ENCODE measurements at places on chromosomes 4 and X.

DNA sequence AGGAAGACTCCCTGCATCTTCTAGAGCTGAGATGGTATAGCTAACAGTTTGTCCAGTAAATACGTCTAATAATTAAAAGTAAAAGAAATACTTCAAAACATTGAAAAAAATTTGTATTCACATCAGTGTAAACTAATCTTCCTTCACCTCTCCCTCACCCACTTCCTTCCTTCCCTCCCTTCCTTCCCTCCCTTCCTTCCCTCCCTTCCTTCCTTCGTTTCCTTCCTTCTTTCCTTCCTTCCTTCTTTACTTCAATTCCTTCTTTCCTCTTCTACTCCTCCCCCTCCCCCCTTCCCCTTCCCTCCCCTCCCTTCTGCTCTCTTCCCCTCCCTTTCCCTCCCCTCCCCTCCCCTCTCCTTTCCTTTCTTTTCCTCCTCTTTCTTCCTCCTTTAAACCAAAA, 103.7 kb downstream of the POU4F2 start:
- DNase-seq = no peak

- no peak for DNase-seq
Observed at GRCh38 chr4:124931050-124931449, 218.5 kb upstream of the ANKRD50 start.

DNA sequence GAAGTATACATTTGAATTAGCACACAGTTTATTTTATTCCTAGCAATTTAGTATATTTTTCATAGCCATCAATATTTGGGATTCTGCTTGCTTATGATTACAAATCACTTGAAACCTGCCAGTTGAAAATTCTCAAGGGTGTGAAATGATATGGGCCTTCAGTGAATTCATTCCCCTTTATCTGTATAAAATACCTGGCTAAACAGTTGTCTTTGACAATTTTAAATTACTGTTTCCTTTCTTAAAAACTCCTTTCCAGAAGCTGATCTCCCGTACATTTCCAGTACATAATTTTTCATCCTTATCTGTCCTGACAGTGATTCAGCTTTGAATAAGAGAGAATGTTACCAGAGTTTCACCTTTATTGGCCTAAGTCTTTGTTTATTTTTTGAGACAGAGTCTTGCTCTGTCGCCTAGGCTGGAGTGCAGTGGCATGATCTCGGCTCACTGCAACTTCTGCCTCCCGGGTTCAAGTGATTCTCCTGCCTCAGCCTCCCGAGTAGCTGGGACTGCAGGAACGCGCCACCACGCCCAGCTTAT, 13.9 kb downstream of the ATP7A start:
- no peak for DNase-seq

- DNase-seq = no peak
Observed at GRCh38 chrX:45755703-45756102, 555.0 kb upstream of the DIPK2B start.

- no peak for DNase-seq
Observed at GRCh38 chrX:10952619-10953018, 158.5 kb upstream of the HCCS start.

DNA sequence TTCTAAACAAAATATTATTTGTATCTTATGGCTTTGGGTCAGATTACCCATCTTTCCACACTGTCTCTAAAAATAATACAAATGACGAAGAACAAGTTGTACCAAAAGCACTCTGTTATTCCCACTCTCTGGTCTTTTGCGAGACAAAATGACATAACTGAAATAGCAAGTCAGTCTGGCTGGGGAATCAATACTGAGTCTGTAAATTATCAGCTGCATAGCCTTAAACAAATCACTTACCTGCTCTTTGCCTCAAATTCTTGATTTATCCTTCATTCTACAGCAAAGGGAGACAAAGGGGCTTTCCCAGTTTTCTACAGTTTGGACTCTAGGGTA, 40.9 kb downstream of the SOWAHB start:
- DNase-seq = no peak

DNA sequence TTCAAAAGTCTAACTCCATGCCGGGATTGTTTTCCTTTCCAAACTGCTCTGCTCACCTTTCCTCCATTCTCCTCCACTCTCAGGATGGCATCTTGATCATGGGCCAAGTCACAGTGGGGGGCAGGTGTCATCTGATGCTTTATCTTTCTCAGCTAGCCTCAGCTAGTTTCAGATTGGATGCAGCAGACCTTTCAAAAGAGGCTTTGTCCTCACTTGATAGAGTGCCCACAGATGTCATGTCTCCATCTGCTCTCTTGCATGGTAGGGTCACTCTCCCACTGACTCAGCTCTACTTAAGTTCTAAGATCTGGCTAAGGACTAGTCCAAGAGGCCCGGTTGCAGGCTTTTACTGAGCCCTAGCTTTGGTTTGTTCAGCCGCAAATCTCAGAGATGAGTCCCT, 341.8 kb upstream of the GALNT7 start:
- no peak for DNase-seq

GRCh38 chr4:1403177-1403583, 3.1 kb downstream of the NKX1-1 start:
- no peak for DNase-seq

- DNase-seq = no peak
Observed at GRCh38 chr4:100424376-100424775, 93.4 kb downstream of the EMCN start.

DNA sequence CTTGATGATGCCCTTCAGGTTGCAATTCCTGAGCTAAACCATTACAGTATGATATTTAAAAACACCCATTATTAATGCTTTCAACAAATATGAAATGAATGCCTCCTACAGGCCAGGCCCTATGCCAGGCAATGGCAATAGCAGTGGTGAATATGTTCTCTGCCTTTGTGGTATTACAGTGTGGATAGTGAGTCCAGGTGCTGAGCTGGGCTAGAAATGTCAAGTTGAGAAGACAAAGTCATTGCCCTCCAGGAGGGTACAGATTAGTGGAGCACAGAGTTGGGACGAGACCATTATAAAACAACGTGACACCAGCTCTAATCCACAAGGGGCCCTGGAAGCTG, 81.9 kb downstream of the RBM47 start:
- no peak for DNase-seq

GRCh38 chr4:182932651-182933050, 15.5 kb upstream of the DCTD start:
- DNase-seq = no peak

DNA sequence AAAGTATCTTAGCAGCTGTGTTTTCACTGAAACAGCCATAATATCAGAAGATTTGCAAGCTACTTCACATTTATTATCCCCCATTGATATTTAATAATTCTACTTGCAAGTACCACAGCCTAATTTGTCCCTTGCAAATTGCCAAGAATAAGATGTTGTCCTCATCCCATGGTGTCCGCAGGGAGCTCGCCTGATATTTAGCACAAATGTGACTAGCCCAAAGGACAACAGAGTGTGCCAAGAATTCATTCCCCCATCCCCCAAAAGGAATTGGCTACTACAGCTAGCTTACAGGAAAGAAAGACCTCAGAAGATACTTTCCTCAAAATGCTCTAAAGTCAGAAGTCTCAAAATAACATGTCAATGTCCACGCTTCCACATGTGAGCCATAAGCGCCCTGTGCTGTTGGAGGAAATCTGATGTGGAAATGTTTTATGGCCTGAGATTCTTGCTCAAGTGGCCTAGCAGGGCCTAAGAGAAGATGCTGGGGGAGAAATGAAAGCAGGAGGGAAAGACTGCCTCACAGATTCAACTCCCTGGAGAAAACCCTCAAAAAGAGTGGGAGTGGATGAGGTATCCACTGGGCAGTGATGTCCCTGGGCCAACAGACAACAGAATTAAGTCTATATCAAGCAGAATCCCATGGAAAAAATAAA, 111.4 kb downstream of the SH3KBP1 start:
- DNase-seq = no peak

DNA sequence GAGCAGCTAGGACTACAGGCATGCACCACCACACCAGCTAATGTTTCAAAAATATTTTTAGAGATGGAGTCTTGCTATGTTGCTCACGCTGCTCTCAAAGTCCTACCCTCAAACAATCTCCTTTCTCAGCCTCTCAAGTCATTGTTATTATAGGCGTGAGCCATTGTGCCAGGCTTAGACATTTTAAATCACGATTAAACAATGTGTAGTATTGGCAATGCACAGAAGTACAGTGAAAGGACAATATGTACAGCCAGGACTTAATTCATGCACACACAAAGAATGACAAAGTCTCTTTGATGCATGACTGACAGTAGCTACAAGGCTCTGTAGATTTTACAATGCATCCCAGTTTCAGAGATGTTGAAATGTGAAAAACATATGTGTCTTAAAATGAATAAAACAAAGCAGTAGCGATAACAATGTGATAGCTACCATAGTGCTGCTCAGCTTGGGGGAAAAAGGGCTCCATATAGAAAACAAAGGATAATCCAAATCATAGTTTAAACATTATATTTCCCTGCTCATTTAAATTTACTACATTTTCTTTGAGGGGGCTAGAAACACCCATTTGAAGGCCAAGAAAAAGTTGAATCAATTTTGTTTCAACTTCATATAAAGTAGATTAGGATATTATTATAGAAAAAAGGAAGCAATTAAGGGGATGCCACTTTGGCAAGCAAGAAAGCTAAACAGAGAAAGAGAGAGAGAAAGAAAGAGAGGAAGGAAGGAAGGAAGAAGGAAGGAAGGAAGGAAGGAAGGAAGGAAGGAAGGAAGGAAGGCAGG, 272.4 kb upstream of the SMIM31 start:
- DNase-seq = no peak

DNA sequence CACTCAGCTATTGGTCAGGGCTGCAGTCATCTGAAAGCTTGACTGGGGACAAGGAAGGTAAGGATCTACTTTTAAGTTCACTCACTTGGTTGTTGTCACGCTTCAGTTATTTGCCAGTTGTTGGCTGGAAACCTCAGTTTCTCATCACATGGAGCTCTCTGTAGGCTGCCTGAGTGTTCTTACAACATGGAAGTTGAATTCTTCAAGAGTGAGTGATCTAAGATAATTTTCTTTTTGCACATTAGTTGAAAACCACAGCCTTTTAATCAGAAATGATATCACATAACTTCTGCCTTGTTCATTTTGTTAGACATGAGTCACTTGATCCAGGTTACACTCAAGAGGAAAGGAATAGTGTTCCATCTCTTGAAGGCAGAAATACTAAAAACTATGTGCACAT, 552.7 kb downstream of the RAPGEF2 start:
- no peak for DNase-seq

DNA sequence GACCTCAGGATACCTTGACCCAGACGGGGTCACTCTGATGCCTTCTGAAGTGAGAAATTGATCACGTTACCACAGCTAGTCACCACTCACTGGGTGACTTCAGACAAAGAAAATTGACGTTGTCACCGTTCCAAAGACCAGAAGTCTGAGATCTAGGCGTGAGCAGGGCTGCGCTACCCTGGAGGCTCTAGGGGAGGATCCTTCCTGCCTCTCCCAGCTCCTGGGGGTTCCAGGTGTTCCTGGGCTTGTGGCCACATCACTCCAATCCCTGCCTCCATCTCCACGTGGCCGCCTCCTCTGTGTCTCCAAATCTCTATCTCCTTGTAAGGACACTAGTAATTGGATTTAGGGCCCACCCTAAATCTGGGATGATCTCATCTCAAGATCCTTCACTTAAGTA, 48.9 kb upstream of the CD99 start:
- DNase-seq = no peak

DNA sequence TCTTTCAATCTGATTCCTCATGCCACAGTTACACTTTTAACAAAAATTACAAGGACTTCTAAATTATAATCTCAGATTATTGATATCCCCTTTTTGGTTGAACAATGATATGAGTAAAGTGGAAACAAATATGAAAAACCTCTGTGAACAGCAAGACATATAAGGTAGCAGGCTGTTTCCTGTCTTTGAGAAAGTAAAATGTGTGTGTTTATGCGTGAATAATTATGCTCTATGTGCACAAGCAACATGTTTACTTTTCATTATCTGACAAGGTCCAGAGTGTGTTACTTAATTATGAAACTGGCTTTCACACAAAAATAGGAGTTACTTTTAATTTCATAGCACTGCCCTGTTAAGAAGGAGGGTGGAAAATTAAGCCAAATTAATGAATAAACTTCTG, 43.1 kb downstream of the DDIT4L start:
- no peak for DNase-seq

- DNase-seq = no peak
Observed at GRCh38 chr4:144646523-144647094, 653 bp downstream of the HHIP start.

GRCh38 chr4:1365271-1366178, 18.5 kb downstream of the UVSSA start:
- DNase-seq = no peak

DNA sequence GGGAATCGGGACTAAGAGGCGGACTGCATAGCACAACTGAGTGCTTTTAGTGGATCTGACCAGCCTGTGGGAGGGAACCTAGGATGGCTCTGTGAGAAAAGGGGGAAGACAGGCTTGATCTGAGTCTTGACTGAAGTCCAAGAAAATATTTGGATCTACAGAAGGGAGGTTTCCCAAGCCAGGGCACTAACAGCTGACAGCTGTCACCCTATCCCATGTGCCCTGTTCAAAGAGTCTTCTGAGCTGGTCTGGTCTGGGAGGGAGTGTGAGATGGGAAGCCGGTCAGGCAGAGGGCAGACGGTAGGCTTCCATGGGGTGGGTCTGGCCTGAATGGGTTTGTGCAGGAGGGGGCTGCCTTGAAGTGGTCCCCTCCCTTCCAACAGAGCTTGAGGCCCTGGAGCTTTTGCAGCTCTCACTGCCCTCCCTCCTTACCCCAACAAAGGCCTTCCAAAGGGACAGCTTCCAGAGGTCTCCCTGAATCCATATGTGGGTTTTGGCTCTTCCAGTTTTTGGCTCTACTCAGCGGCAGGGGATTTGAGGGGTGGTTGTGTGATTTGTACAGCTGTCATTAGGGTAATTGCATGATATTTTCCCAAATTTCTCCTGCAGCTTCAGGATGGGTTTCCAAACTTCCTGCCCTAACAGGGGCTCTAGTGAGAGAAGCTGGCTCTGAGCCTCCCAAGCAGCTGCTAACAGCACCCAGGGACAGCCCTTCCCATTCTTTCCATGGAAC, 643.7 kb downstream of the BCOR start:
- DNase-seq = no peak

- no peak for DNase-seq
Observed at GRCh38 chr4:52957835-52958631, 95.9 kb downstream of the RASL11B start.

DNA sequence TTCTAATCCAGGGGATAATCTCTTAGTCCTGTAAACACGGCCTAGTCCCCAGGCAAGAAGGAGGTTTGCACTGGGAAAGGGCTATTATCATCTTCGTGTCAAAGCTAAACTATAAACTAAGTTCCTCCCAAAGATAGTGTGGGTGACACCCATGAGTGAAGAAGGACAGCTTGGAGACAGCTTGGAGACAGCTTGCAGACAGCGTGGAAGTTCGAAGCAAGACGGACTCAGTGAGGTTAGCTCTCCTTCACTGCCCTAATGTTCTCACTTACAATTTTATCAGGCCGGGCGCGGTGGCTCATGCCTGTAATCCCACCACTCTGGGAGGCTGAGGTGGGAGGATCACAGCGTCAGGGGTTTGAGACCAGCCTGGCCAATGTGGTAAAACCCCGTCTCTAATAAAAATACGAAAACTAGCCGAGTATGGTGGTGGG, 19.2 kb upstream of the PLCXD1 start:
- no peak for DNase-seq

GRCh38 chr4:142913034-142913433, 66.9 kb upstream of the INPP4B start:
- DNase-seq = no peak

- no peak for DNase-seq
Observed at GRCh38 chr4:152424396-152424795, 111.5 kb downstream of the FBXW7 start.

All from activated T-helper 1 cell treated with anti-CD3 and anti-CD28 coated beads, Interleukin-2, amount 50 U/mL, for 16 hours (primary cell).